ENCODE measurements at places on chromosomes 3 and 15.
A peak's percentile ranks its signal among the peaks of the same experiment; 100 is the strongest.

DNA sequence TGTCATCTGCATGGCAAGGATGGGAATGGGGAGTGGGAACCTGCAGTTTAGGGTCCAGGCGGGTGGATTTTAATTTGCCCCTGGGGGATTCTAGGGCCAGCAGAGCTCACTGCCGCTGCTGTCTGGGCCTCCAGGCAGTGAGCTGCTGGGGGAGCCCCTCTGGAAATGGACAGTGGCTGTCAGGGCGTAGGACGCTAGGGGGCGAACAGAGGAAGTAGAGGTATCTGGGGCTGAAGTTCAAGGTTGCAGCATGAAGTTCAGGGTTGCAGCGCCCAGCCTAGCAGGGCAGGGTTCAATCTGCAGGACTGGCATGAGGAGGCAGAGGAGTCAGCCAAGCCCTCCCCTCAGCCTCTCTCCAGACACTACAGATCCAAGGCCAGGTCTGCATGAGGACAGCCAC, 49.5 kb downstream of the APBA2 start:
- DNase-seq: no peak

- no peak for DNase-seq
Observed at GRCh38 chr3:187677604-187678003, 7.4 kb upstream of the SST start.

GRCh38 chr15:90960298-90961091, 5.8 kb downstream of the RCCD1 start:
- no peak for DNase-seq

- DNase-seq: peak; percentile 26
Observed at GRCh38 chr3:167882057-167882667, 146.6 kb downstream of the SERPINI1 start.

DNA sequence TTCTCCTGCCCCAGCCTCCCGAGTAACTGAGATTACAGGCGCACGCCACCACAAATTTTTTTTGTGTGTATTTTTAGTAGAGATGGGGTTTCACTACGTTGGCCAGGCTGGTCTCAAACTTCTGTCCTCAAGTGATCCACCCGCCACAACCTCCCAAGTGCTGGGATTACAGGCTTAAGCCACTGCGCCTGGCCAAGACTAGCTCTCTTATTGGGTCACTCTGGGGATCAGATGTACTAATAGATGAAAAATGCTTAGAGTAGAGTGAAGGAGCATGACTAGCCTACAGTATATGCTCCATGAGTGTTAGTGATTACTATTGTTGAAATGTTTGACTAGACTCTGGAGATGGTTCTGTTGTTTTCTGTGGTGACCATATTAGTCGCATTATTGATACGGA, 21.8 kb downstream of the RARB start:
- DNase-seq: no peak

- no peak for DNase-seq
Observed at GRCh38 chr3:38978729-38979128, 73.0 kb downstream of the SCN11A start.

GRCh38 chr3:169964176-169964575, 2.4 kb upstream of the SEC62 start:
- no peak for DNase-seq

DNA sequence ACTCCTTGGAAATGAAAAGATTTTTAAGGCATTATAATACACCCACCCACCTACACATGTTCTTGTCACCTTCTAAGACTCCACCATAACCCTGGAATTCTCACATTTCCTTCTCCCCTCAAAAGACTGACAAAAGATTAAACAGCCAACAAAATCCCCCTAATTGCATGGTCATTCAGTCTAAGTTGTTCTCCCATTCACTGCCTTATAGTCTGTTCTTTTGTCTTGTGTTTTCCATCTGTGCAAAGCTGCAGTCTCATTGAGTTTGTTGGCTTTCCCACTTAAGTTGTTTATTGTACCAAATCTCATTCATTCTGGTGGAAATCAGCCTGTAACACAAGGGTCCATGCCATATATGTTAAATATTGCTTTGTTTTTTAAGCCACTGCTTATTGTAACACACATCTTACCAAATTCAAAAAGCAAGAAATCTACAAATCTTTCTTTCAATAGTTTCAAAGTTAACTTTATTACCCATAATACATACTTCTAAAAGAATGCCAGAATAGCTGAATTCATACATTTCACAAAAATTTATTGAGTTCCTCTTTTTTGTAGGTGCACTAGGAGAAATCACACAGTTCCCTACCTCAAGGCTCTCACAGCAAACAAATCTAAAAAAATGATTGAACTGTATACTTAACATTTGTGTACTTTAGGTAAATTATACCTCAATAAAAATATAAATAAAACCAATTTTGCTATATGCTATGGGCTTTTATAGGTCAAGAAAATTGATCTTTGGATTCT, 2.4 kb upstream of the RCN2 start:
- DNase-seq: no peak

DNA sequence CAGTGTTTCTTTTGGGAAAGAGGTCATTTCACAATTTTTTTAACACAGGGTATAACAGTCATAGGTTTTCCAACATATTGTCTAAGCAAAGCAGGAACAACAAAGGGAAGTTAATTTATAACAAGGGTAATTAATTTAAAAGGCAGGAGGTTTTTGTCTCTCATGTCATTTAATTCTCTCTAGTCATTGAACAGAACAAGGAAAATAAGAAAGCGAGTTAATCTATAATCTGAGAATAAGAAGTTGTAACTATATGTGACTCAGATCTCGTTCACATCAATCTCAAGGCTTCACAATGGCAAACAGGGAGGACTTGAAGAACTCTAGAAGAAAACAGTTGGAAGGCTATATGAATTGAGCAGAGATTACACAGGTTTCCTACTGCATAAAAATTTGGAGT, 579.8 kb upstream of the CCDC54 start:
- DNase-seq: no peak

- DNase-seq: no peak
Observed at GRCh38 chr15:48796521-48796920, 14.3 kb downstream of the CEP152 start.

DNA sequence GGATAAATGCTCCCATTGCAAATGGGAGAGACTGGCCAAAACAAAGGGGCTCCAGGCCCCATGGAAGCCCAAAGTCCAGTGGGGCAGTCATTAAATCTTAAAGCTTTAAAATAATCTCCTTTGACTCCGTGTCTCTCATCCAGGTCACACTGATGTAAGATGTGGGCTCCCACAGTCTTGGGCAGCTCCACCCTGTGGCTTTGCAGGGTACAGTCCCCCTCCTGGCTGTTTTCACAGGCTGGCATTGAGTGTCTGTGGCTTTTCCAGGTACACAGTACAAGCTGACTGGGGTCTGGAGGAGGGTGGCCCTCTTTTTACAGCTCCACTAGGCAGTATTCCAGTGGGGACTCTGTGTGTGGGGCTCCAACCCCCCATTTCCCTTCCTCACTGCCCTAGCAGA, 45.9 kb downstream of the NIPA2 start:
- DNase-seq: no peak

DNA sequence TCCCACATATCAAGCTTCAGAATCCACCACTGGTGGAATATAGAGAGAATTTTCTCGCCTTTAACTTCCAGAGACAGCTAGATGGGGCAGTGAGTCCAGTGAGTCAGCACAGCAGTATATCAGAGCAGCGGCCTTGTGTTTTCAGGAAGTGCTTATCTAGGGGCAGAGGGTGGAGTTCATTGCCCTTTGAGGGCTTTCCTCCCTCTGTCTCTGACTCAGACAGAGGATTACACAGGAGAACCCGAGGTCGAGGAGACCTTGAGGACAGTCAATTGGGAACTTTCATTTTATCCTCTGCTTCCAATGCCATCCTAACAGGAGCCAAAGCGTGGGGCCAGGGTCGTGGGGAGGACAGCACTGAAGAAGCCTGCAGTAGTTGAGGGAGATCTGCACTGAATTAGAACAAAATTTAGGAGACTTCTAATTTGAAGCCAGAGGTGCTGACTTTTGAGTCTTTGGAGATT, 109.6 kb upstream of the UMPS start:
- DNase-seq: no peak

- DNase-seq: no peak
Observed at GRCh38 chr15:45384700-45385099, 6.4 kb upstream of the GATM start.

DNA sequence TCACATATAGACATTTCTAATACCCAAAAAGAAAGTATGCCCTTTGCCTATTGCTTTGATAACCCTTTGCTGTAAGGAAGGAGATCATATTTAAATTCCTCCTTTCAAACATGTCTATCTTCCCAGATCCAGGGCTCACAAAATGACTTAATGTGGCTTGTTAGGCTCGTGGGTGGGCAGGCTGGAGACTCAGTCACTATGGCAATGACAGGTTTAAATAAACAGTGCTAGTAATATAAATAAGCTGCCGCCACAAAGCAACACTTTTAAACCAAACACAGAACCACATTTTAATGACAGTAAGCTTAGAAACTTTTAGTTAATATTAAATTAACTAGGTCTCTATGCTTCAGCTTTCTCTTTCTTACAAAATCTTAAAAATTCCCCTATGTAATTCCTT, 616.0 kb upstream of the NAALADL2 start:
- DNase-seq: no peak

DNA sequence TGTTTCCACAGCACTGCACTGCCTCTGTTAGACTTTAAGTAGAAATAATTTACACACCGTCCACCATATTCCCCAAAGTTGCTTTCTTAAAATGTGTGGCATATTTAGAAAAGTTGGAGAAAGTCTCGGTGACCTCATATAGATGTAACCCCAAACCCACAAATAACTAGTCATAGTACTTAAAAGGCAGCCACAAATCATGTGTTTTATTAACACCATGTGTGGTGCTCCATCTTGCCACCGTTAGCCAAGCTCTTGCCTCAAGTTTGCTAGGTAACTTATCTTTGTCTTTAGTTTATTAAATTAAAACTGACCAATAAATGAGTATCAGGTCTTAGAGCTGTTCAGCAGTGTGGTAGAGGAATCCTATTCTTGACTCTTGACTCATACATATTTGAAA, 257.9 kb downstream of the UBE2E2 start:
- no peak for DNase-seq

- no peak for DNase-seq
Observed at GRCh38 chr3:58840949-58841348, 174.4 kb upstream of the FAM3D start.

DNA sequence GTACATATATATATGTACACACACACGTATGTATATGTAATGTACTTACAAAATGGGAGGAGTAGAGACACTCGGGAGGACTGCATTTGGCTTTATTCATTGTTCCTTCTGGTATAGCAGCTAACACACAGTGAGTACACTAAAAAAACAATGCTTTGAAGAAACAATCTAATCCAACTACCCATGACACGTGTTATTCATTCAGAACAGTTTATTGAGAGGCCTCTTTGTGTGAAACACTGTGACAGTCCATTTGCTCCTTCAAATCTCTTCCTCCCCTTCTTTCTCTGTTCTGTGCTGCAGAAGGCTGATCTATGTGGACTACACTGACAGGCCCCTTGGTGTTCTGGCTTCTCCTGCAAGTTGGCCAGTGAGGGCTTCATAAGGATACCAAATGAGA, 1075.9 kb upstream of the CFAP20DC start:
- DNase-seq: no peak

- DNase-seq: no peak
Observed at GRCh38 chr3:42005401-42005800, 43.5 kb upstream of the ULK4 start.

GRCh38 chr3:98343647-98344507, 9.8 kb upstream of the OR5K4 start:
- DNase-seq: no peak

DNA sequence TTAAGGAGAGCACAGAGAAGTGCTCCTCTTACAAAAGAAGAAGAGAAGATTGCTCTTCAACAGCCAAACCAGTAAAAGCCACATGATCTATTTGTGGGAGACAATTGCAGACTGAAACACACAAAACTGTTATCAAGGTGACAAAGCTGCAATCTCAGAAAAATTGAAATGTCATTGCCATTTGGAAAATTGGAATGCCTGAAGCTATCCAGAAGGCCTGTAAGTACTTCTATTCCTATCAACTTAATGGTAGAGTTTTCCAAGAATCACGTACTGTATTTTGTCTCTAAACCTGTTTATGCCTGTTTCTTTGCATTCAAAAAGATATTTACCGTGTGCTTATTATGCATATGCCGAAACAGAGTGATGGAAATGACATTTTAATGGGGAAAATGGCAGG, 204.7 kb downstream of the GREM1 start:
- no peak for DNase-seq

DNA sequence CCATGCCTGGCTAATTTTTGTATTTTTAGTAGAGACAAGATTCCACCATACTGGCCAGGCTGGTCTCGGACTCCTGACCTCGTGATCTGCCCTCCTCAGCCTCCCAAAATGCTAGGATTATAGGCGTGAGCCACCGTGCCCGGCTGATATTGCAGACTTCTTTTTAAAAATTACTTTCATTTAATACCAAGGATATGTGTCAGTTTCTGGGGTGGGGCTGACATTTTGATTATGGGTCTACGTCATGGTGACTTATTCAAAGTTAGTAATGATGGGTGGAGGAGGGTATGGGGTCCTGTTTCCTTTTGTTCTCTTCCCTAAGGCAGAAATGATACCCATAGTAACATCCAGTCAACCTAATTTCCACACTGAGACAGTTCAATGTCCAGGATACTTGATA, 34.7 kb downstream of the GBE1 start:
- no peak for DNase-seq

DNA sequence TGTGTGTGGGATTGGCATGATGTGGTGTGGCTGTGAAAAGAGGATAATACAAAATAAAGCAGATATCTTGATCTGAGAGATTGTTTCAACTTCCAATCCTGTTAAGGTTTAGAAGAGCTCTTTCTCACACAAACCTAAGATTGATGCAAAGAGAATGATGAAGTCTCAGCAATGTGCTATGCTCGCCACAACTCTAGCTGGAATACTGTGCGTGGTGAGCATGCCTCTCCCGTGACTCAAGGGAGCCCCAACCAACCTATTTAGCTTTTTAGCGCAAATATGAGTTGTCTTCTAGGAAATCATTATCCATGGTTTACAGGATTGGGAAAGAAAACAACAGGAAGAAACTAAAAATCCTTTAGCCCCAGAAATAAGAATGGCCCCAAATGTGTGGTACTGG, 28.5 kb downstream of the BTLA start:
- no peak for DNase-seq

- peak; percentile 48 for DNase-seq
Observed at GRCh38 chr15:25391971-25392721, 46.7 kb downstream of the UBE3A start.

- DNase-seq: no peak
Observed at GRCh38 chr3:108124337-108125152, 33.7 kb upstream of the CD47 start.

- no peak for DNase-seq
Observed at GRCh38 chr15:52085299-52085698, 27.3 kb downstream of the BCL2L10 start.

GRCh38 chr3:19775765-19776164, 158.3 kb downstream of the EFHB start:
- no peak for DNase-seq

- DNase-seq: peak; percentile 17
Observed at GRCh38 chr3:169327546-169328356, 335.8 kb downstream of the MECOM start.

- DNase-seq: peak; percentile 12
Observed at GRCh38 chr15:61871926-61872522, 188.2 kb downstream of the VPS13C start.

Data from skin of body (tissue), 3 donors.